ENCODE measurements at places on chromosomes 12 and 14.

- DNase-seq: no peak
Measured at GRCh38 chr12:82721726-82722125, 35.0 kb downstream of the TMTC2 start.

- peak; percentile 20 for DNase-seq
Measured at GRCh38 chr12:52884526-52885293, 20.2 kb downstream of the KRT8 start.

GRCh38 chr12:76830436-76830835 is 48.4 kb downstream of the CSRP2 start:
- no peak for DNase-seq

DNA sequence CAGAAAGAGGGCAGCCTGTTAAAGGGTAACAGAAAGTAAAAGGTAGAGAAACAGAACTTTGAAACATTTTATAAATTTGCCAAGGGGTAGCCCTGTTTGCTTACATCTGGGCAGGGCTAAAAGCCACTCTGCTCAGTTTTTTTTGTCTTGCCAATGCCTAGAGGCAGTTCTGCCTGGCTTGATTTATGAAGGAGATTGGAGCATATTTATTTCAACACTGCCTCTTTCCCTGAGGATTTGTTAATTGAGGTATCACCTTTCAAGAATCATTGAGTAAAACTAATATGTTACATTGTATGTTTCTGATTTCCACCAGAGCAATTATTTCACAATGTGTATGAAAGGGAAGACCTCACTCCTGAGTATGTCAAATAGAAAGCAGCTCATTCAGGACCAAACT is 160.8 kb downstream of the GXYLT1 start:
- no peak for DNase-seq

Data from hypothalamus (tissue), 51 donors.